ENCODE measurements at places on chromosomes 7 and 10. TPM values are rescaled to one million over a fixed set of nuclear protein-coding genes. Genes with fewer than 3 reads are reported as not detected.

NUTM2E gene
- total RNA-seq = under 0.01 TPM

FAM237B gene
- not detected for total RNA-seq

TEX47 gene
- not detected for total RNA-seq

CHRM2 gene
- 44.5 TPM for total RNA-seq

NAT16 gene
- total RNA-seq = not detected

NEUROD6 gene
- total RNA-seq = not detected

OR6V1 gene
- total RNA-seq = not detected

GNAT3 gene
- total RNA-seq = not detected

CYP3A7 gene
- 0.14 TPM for total RNA-seq

TMEM213 gene
- not detected for total RNA-seq

NODAL gene
- not detected for total RNA-seq

CPA4 gene
- total RNA-seq = 25.9 TPM

HHEX gene
- 2.9 TPM for total RNA-seq

CPA2 gene
- total RNA-seq = not detected

WASHC2C gene
- total RNA-seq = 40.5 TPM

CLDN3 gene
- total RNA-seq = not detected

KCP gene
- total RNA-seq = 0.14 TPM

MYPN gene
- total RNA-seq = 0.14 TPM

GJC3 gene
- under 0.01 TPM for total RNA-seq

ASZ1 gene
- not detected for total RNA-seq

LDB3 gene
- under 0.01 TPM for total RNA-seq

LIPM gene
- not detected for total RNA-seq

GSTO2 gene
- total RNA-seq = 2.0 TPM

C10orf120 gene
- total RNA-seq = not detected

ATP5F1C gene
- 202 TPM for total RNA-seq

C10orf90 gene
- total RNA-seq = under 0.01 TPM

CFAP43 gene
- 0.09 TPM for total RNA-seq

HOXA7 gene
- total RNA-seq = 1.6 TPM

PPP1R17 gene
- total RNA-seq = not detected

SFTPA1 gene
- not detected for total RNA-seq

Data from smooth muscle cell of bladder (primary cell).